HT1080 (cell line): ENCODE measurements at places on chromosomes 5 and 9.

- peak; percentile 88 for DNase-seq
Measured at GRCh38 chr9:109253637-109254284, 67.1 kb downstream of the EPB41L4B start.

DNA sequence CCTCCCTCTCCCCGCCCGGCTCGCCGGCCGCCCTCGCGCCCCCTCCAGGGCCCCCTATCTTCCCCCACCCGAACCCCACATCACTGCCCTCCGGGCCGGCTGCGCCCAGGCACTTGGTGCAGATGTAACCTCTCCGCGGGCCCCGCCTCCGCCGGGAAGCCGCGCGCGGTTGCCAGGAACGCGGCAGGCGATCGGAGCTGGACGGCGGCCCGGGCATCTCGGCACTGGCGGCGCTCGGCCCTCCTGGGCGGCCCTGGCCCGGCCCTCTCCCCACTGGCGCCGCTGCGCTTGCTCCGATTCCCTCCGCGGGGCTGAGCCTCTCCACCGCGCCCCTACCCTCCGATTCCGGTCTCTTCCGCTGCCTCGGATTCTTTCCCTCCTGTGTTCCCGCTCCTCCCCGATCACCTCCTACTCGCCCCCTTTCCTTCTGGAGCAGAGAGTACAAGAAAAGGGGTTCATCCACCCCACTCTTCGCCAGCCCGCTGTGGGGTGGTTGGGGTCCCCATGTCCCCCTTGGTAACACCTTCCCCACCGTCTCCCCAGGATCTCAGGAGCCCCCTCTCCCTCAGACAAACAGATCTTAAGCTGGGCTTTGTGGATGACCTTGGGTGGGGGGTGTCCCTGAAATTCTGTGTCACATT lies 70.6 kb downstream of the C9orf50 start:
- DNase-seq = no peak

GRCh38 chr5:68538814-68539420 lies 323.4 kb downstream of the PIK3R1 start:
- no peak for DNase-seq

DNA sequence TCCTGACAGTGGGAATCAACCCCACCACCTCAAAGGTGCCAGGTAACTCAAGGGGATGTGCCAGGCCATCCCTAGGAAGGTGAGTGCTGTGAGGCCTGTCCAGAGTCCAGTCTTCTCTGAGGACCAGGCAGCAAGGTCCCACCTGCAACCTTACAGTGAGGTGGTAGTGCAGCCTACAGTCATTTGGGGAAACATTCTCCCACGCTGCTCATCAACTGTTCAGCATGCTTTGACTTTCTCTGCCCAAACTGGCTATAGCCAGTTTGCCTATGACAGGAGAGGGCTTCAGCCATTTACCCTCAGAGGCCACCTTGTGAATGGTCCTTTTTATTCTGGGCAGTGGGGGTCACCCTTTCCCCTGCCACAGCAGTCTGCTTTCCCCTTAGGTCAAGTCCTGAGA lies 81.9 kb downstream of the ATPSCKMT start:
- no peak for DNase-seq

DNA sequence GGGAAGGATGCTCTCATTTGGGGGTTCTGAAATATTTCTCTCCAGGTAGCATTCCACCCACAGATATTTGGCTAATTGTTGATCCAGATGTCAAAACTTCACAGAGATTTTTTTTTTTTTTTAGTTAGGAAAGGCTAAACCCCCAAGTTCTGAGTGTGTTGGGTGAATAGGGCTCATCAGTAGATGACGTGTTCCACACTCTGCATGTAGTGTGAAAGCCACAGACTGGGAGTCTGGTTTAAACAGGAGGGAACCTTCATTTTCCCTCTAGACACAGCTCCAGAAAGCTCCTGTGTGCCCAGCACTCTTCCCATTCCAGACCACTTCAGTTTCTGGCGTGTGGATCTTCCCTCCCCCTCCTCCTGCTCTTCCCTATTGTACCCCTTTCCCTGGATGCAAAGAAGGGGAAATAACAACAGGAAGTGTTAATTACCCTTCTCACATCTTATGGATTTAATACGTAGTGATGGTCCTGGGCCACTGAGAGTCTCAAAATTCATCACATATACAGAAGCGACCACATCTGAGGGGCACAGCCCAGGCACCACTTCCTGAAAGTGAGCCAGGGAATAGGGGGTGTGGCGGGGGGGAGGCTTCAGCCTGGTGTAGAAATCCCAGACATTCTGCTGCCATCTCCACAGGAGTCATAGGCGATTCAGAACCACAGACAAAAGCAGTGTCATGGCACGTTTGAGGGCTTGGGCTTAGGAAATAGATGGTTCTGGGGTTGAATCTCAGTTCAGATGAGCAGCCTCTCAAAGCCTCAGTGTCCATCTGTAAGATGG lies 65.1 kb downstream of the DAP start:
- peak; percentile 52 for DNase-seq

DNA sequence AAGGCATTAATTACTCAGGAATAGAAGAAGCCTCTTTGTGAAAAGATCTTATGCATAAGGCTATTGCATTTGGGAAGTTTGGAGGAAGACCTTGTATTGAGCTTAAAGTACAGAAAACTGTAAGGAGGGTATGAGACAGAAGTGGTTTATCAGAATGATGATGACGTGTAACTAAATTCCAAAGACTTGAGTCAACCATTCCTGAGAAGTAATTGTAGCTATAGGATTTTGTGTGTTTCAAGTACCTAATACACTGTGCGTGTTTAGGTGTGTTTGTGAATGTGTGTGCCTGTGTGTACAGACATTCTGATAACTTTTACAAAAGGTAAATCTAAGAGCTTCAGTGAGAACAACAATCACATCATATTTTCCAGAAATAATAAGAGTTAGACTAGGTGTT lies 46.5 kb upstream of the IRX2 start:
- peak; percentile 68 for DNase-seq

DNA sequence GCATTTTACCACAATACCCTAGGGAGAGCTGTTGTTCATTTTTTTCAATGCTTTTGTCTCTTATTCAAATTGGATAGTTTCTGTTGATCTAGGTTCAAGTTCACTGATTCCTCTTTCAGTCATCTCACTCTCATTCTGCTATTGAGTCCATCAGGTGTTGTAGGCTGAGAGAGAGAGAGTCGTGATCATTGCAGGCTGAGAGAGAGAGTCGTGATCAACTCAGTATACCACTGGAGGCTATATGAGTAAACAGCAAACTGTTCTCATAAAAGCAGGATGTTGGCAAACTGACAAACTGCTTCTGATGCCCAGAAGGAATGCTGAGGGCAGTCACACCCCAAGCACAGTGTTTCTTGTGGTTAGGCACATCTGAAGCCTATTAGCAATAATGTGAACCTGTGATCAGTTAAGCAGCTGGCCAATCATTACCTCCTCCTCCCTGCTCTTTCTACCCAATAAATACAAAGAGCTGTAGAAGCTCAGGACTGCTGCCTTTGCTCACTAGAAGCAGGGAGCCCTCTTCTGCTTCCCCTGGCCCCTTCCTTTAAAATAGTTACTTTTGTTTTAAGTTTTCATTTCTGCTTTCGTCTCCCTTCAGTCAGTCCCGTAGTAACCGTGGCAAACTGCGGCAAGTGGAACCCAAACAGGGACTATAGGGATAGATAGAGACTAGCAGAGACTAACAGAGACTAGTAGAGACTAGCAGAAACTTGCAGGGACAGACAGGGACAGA lies 476.1 kb upstream of the ACO1 start:
- peak; percentile 73 for DNase-seq
